ENCODE measurements at places on chromosomes 2 and 18.

DNA sequence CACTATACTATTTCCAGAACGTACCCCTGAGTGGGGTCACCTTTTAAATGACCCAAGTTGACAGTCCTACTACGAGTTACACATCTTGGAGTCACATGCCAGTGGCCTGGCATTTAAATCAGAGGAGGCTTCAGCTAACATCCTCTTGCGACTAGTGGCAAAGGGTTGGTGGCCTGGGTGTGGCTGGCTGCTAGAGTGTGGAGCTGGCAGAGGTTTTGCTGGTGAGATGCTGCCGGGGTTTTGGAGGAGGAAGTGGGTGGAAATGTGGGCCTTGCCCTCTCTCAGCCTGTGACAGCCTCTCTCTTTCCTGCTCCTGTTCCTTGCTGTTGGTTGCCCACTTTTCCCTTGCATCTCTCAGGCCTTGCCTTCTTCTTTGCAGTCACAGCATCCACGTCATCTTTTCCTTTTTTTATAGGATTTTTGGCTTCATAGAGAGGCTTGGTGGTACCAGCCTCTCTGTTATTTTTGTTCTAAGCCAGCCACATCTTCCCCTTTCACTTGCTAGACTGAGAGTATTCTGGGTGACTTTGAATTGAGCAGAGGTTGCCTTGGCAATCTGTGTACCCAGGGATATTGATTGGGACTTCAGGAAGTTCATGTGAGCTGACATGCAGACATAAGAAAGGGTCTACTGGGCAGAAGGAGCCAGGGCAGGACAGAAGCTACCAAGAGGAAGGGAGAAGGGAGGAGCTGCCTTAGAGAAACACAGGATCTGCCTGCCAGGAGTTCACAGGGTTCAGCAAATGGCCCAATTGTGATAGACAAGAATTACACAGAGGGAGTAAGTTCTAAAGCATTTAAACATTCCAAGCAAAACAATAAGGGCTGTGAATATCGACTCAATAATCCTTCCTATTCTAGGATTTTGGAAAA, 55.4 kb downstream of the CDC42EP3 start:
- DNase-seq = no peak

- no peak for DNase-seq
Observed at GRCh38 chr2:237165405-237166276, 80.0 kb downstream of the COPS8 start.

DNA sequence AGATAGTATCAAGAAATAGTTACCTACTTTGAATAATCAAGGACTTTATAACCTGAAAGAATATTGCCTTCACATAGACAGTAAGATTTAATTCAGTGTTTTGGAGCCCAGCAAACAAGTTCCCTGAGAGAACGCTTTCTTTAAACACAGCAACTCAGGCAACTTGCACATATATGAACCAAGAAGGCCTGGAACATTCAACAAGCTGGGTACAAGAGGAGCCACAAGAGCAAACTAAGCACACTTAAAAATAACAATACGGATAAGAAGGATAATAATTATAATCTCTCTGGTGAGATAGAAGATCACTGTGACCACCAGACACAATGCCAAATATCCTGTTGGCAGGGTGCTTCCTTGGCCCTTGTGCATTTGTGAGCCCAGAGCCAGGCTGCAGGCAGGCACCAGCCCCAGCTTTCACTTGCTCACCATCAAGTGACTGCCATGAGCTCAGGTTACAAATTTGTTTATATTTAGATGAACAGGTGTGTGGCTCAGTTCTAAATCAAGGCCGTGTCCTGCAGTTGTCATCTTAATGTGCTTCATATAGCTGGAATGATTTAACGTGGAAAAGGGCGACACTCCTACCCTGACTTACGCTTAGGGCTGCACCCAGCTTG, 446.6 kb downstream of the IRS1 start:
- no peak for DNase-seq

DNA sequence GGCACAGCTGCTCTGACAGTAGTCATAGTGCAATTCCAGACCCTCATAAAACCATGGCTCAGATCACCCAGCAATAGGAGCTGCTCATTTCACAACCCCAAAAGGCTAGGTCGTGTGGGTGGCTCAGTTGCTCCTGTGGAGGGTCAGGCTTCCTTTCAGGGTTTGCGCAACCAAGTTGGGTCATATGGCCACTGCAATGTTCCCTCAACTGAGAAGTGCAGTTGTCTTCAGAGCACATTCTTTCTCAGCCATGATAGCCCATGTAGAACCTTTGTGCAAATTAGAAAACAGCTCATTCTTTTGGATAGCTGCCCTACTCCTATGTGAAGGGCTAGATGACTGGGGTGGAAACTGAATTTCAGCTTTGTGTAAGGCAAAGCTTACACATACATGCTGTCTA, 3.2 kb downstream of the SERPINB13 start:
- no peak for DNase-seq

GRCh38 chr18:78901923-78902794, 77.5 kb upstream of the SALL3 start:
- no peak for DNase-seq

DNA sequence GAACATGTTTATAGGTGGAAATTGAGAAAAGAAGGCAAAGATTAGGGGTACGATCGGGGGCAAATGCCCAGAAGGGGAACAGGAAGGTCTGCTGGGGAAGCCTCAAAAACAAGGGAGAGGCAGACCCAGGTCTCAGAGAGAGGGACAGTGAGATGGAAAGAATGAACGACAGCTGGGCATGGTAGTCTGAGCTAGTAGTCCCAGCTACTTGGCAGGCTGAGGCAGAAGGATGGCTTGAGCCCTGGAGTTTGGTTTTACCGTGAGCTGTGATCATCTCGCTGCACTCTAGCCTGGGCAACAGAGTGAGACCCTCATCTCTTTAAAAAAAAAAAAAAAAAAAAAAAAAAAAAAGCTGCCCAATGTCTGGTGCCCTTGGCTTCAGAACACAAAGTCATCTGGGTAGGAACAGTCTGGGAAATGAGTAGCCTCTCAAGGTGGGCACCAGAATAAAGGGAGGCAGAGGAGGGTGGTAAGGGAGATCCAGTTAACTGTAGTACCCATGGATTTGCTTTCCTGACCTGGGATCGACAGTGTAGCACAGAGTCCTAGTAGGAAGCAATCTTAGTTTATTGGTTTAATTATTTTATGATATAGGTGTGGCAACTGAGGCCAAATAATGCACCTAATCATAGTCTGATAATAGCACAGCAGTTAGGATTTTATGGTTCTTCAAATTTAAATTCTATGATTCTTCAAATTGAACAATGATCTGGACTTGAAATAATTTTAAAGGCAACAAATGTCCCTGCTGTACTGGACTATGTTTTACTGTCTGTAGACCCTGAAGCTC, 3.5 kb downstream of the RRM2 start:
- DNase-seq = no peak

DNA sequence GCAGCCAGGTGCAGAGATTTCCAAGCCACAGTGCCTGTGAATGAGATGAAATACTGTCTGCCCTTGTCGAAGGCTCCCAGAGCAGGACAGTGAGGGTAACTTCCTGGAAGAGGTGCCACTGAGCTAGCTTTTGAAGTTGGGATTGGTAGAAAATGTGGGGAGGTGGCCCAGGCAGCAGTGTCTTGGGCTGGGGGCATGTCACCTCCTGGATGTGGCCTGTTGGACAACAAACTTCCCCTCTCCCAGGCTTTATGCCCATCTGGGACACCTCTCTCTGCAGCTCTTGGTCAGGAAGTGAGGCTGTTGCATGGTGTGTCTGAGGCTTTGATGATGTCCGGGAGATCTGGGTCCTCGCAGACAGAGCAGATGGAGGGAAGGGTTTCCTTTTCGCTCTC, 151.4 kb downstream of the DYSF start:
- DNase-seq = no peak

GRCh38 chr18:54257015-54257414, 12.3 kb upstream of the POLI start:
- DNase-seq = peak; percentile 32

DNA sequence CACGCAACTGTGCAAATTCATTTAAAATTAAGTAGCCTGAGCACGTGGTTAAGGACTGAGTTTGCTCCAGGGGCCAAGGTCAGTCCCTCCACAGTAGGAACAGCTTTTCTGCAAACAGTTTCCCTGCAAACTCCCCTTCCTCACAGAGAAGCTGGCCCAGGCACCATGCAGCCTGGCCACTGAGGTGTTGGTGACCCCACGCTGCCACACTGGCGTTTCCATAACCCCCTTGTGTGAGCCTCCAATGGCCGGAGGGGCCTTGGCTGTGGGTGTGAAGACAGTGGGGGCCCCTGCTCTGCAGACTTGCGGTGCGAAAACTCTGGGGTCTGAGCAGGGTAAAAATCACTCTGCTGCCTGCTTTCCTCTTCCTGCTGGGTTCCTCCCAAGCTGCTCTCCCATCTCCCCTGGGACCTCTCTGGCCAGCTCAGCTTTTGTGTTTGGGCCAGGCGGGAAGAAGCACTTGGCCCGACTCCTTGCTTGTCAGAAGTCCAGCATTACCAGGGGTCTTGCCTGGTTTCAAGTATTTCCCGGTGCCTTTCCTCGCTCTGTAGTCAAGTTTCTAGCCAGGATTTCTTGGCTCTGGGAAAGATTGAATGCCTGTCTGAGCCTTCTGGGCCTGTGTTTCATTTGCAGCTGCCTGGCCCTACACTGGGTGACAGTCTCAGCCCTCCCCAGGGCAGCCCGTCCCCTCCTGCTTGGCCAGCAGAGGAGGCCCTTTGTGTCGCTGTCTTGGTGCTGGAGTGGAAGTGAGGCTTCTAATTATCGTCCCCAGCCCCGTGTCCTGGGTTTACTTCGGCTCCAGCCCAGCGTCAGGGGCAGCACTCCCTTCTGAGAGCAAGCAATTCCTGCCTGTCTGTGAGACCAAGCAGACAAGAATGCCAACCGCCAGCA, 131.4 kb upstream of the SLC1A4 start:
- peak; percentile 60 for DNase-seq

DNA sequence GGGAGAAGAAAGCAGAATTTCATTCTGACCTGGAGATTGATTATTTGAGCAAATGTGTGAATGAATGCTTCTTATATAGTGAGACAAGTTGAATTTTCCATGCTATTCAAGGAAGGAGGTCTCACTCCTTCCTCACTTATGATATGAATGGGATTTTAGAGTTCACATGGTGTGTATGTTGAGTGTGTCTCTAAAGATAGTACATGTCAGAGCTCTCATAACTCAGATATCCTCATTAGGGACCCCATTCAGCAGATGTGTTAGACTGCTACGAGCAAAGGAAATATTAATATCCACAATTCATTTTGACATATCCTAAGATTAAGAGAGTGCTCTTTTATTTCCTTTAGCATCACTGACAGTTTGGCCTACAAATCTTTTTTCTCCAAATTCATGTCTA, 368.5 kb downstream of the ARHGAP15 start:
- no peak for DNase-seq

- no peak for DNase-seq
Observed at GRCh38 chr18:26096852-26097251, 6.4 kb upstream of the SS18 start.

GRCh38 chr2:16649353-16650286, 16.0 kb downstream of the CYRIA start:
- no peak for DNase-seq

DNA sequence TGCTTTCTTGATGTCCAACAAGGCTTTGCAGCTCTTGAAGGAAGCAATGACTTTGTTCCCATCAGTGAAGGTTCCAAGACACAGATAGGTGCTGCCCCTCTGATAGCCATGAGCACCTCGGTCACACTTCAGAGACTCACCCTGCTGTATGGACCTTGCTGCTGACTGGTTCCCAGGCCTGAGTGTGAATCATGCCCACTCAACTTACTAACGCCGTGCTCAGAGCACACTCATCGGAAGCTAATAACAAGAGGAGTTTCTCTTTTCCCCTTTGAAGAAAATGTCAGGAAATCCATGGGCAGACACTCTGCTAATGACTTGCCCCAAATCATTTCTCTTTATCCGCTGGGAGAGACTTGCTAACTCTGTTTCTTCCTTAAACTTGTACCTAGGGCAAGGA, 83.8 kb upstream of the ARL4C start:
- no peak for DNase-seq

- peak; percentile 73 for DNase-seq
Observed at GRCh38 chr2:238169048-238169707, 10.4 kb downstream of the ERFE start.

DNA sequence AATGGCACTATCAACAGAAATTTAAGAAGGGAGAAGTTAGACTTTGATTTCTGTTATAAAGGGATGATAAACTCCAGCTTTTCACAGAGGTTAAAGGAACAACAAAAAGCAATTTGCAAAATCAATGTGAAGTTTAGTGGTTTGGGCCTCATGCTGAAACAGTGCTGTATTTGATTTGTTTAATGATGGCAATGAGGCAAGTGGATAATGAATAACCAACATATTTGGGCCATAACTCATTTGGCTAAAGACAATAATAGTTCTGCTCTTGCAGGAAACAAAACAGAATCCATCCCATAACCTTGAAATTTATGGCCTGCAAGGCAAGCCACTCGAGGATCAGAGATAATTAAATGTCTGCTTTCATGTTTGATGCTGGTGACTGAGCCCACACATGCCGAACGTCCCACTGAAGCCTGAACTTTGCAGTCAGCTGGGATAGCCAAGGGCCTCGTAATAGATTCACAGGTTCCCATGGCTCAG, 56.5 kb downstream of the TPGS2 start:
- peak; percentile 58 for DNase-seq

- no peak for DNase-seq
Observed at GRCh38 chr2:168244318-168244717, 3.1 kb downstream of the STK39 start.

GRCh38 chr18:38421872-38422615, 856.4 kb upstream of the CELF4 start:
- DNase-seq = no peak

DNA sequence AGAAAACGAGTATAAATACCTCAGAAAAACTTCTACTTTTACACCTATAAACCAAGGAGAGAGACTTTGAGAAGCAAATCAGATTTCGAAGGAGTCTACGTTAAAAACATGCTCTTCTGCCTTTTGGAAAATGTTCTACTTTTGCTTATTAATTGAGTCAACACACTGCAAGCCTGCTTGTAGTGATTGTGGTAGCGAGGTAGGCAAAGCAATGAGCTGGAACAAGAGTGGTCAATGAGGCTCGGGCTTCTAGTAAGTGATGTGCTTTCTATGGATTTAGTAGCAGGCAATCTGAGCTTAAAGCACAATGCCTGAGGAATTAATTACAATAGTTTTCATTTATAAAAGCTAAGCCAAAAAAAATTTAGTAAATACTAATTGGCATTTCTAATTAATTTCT, 103.4 kb upstream of the TFCP2L1 start:
- DNase-seq = no peak

DNA sequence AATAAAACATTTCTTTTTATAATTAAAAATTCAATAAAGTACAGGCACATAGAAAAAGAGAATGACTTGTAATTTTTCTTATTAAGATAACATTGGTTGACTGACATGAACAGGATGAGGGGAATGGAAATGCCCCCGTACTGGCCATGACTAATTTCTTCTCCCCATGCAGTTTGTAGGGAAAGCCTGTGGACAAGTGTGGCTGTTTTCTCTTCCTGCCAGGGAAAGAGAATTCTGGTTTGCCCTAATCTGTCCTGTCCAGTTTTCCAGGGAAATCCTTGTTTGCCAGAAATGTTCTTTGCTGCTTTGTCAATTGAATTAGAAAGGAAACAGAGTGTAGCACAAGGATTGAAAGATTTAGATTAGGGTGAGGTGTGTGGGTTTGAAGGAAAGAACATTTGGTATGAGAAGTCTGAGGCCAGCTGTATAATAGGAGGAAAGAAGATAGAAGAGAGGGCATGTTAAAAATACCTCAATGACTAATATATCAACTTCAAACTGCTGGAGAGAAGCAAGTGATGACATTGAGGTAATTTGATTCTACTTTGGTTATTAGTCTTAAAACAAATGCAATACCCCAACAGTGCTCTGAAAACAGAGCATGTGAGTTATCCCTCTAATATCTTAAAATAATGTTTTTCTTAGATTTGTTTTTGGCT, 593.9 kb upstream of the ZNF804A start:
- no peak for DNase-seq
